ENCODE measurements at places on chromosomes 2 and 18.

- no peak for DNase-seq
Observed at GRCh38 chr18:28494151-28494550, 317.2 kb upstream of the CDH2 start.

GRCh38 chr2:109468893-109469292 lies 144.9 kb downstream of the SEPTIN10 start:
- no peak for DNase-seq

GRCh38 chr2:7913974-7914373 lies 767.9 kb upstream of the ID2 start:
- no peak for DNase-seq

DNA sequence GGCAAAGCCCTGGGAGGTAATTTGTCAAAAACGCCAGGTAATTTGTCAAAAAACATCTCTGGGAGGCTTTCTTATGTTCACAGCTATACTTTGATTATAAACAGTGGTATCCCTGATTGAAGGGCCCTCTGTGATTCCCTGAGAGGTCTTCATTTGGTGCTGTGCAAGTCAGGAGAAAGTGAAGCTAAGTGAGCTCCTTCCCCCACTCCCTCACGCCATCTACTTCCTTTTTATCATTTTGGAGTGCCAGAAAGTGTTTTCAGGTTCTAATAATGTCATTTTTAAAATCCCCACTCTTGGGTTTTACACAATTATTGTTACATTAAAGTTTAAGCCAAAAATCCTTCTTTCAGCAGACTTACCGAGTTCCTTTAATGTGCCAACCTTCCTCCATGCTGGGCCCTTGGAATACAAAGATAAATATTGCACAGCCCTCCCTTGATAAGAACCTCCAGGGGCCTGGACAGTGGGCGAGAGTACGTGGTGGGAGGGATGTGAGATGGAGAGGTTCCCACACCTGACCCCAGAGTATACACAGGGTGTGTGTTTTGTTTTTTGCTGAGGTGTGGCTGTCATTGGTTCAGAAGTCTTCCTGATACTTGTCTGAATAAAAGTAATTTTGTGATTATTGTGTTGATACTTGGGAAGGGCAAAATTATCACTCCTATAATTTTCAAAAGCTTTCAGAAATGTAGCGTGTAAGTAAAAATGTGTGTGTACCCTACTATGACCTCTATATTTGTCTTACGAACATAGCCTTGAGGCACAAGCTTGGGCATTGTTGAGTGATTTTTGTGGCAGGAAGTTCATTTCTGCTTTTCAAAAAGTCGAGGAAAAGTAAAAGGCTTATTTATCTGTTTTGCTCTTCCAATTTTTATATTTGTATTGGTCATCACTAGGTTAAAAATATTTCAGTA lies 8.2 kb downstream of the MAPRE2 start:
- no peak for DNase-seq

- no peak for DNase-seq
Observed at GRCh38 chr18:47254341-47254939, 3.0 kb upstream of the SKOR2 start.

- no peak for DNase-seq
Observed at GRCh38 chr2:155690785-155691184, 641.7 kb downstream of the NR4A2 start.

All from effector memory CD4-positive, alpha-beta T cell (primary cell).